Pulmonary artery endothelial cell (primary cell): ENCODE measurements at places on chromosomes 16 and 17. TPM values are rescaled to one million over a fixed set of nuclear protein-coding genes. Genes with fewer than 3 reads are reported as not detected.

Gene CHAD
- total RNA-seq, result not detected in 2 replicates

Gene ERN2
- total RNA-seq, result not detected in 2 replicates

Gene EPN3
- total RNA-seq, result 0.04 and 0.07 TPM in 2 replicates

Gene PKMYT1
- 4.6 and 8.2 TPM in 2 replicates for total RNA-seq

Gene LDHD
- 1.1 and 1.6 TPM in 2 replicates for total RNA-seq

Gene PDIA2
- 0.14 and 0.92 TPM in 2 replicates for total RNA-seq

Gene C16orf96
- not detected in 2 replicates for total RNA-seq

Gene SULT1A1
- total RNA-seq, result 13.1 and 17.3 TPM in 2 replicates

Gene ITGA2B
- total RNA-seq, result 0.13 and 0.39 TPM in 2 replicates

DNA sequence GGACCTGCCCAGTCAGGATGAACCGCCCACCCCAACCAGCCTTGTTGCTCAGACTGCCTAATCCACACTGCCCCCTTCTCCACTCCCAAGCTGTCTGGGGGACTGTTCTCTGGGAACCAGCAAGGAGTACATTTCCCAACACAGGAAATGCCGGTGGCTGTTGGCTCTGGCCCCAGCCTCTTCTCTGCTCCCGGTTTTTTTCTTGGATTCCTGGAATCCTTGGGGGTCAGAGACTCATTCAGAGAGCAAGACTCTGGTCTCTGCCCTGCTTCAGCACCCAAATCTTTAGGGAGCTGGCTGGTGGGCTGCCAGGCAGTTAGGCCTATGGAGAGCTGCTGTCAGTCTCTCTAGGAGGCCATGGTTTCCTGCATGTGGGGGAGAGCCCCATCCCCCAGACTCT, 10.8 kb upstream of the MTMR4 start:
- peak; percentile 64 for DNase-seq

GRCh38 chr16:82386761-82387160, 216.7 kb upstream of the MPHOSPH6 start:
- no peak for DNase-seq

DNA sequence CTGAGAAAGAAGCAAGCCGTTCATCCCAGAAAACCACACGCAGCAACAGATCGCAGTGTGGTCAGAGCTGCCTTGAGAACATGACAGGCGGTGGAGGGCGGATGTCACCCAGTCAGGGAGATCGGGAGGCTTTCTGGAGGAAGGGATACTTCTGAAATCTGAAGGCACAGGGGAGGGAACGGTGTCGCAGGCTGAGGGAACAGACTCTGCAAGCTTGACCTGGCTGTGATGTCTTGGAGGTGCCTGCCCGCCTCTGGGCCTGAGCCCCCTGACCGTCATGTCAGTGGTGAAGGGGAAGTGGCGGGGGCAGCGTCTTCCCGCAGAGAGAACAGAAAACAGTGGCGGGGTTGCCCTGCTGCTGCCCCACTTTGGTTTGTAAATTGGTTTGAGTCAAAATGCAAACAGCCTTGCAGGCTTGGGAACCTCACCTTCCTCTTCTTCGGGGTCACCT, 8.1 kb upstream of the ATP2A3 start:
- DNase-seq, result no peak

DNA sequence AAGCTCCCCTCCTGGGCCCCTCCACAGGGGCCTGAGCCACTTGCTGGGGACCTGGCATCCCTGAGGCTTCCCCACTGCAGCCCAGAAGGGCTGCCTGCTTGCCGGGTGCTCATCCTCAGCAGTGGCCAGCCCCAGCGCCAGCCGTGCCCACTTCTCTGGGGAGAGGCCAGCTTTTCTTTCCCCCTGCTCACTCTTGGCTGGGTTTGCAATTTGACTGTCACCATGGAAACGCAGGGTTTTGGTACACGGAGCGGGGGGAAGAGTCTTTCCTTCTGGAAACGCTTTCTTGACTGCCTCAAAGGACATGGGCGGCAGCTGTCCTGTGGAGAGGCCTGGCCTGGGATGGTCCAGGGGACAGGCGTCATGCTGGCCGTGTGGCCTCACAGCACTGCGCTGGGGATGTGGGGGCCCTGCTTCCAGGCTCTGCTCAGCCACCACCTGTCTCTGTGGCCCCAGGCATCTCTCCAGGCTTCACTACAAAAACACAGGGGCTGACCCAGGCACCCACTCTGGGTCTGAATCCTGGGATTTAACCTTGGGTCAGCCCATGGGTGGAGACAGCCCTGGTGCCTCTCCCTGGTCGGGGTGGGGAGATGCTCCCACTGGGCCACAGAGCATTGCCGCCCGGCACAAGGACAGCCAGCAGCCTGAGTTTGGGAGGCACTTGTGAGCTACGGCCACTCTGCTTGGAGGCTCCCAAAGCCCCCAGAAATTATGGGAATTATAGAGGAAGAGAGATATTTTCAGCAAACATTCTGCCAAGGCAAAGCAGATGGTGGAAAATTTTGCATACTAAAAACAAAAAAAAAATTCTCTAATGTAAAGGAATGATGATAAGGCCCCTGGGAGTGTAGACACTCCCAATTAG, 45.9 kb upstream of the DOC2B start:
- DNase-seq, result no peak

- DNase-seq, result no peak
Observed at GRCh38 chr17:41480136-41480535, 815 bp downstream of the KRT35 start.

DNA sequence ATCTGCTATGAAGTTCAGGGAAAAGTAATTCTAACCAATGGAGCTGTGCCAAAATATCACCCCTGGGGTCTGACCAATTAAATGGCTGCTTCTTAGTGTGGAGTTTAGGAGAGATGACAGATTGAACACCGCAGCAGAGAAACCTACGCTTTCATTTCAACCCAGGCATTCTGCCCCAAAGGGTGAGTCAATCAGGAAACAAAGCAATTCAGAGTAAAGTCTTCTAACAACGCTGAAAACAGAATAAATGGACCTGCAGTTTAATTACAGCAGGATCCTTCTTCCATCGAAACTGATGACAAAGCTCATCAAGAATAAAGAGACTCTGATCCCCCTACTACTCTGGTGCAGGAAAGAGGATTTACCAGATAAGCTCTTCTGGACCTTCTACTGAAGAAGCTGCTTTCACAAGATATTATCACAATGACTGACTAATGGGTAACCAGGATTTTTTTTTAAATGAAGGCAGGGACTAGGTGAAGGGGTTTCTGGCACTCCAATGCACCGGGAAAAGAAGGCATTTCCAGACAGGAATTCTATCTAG, 16.7 kb downstream of the RFFL start:
- DNase-seq, result no peak

GRCh38 chr17:66275651-66276050, 26.8 kb upstream of the PRKCA start:
- DNase-seq, result peak; percentile 92

- no peak for DNase-seq
Observed at GRCh38 chr17:3879591-3880417, 13.0 kb downstream of the CAMKK1 start.

GRCh38 chr17:45433159-45433535, 477 bp upstream of the ARHGAP27 start:
- DNase-seq, result no peak

- DNase-seq, result no peak
Observed at GRCh38 chr17:19388791-19389785, 2.1 kb upstream of the MFAP4 start.

- DNase-seq, result no peak
Observed at GRCh38 chr16:88936556-88937205, 40.3 kb downstream of the CBFA2T3 start.

DNA sequence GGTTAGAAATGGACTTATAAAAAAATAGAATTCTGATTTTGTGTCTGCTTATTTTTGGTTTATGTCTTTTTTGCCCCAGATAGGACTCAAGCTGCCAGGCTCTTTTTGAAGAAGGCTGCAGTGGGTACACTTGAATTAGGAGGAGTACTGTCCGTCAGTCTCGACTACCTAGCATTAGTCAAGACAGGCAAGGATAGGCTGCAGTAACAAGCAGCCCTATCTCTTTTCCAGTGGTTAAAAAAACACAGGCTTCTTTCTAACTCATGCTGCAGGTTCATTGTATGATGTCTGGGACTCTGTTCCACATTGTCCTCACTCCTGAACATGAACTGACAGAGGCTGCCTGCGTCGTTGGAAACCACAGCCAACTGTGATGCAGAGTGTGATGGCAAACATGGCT, 8.0 kb downstream of the C16orf46 start:
- DNase-seq, result no peak

DNA sequence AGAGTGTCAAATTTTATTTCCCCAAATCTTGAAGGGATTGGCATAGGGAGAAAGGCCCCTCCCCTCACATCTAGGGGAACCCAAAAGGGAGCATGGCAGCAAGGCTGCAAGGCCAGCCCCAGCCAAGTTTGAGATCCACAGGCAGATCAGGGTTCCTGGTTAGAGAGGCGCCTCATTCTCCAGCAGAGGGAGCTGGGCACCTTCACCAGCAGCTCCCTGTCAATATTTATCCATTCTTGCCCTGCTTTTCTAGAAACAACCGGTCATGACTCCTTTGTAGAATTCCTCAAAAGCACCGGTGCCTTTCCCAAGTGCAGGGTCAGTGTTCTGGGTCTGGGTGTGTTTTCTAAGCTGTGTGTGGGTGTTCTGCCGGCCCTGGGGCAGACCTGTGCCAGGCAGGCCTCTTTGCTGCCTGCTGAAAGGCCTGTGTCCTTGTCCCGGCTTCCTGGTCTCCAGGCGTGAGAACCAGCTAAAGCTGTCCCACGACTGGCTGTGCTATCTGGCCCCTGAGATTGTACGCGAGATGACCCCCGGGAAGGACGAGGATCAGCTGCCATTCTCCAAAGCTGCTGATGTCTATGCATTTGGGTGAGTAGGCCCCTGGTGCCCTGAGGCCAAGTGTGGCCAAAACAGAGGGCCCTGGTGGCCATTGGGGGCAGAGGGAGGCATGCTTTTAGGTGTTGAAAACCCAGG, 21.2 kb upstream of the LGALS9 start:
- no peak for DNase-seq

DNA sequence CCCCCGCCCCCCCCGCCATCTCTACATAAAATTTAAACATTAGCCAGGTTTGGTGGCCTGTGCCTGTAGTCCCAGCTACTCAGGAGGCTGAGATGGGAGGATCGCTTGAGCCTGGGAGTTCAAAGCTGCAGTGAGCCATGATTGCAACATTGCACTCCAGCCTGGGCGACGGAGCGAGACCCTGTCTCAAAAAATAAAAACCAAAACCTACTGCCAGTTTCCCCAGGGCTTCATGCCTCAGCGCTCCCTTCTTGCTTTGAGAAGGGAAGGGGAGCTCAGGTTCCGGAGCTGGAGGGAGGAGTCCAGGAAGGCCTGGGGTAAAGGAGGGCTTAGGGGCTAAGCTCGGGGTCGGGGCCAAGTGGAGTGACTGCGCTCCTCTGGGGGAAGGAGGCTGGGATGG, 20.5 kb downstream of the PLCD3 start:
- no peak for DNase-seq

DNA sequence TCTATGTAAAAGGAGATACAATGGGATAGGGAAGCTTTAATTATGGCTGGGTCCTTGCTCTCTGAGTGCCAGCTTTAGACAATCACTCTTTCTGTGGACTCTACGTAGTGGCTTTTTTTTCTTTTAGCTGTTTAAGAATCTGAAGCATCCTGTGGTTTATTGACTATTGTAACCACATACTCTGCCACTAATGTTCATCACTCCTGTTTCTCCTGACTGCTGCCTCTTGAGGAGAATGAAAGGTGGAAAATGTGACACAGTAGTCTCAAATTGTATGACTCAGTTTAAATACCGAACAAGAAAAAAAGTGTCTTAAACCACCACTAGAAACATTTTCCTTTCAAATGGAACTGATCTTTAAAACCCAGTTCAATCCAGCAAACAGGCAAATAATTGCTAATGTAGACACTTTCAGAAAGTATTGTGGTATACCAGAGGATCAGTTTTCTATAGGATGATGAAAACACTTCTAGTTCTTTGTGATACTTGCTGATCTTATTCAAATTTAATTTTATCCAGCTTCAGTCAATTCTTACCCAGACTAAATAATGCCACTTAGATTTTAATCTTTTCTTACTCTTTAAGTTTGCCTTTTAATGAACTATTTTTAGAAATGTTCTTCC, 302.7 kb upstream of the PMFBP1 start:
- DNase-seq, result no peak

- no peak for DNase-seq
Observed at GRCh38 chr16:57062329-57062728, 30.1 kb upstream of the CPNE2 start.

DNA sequence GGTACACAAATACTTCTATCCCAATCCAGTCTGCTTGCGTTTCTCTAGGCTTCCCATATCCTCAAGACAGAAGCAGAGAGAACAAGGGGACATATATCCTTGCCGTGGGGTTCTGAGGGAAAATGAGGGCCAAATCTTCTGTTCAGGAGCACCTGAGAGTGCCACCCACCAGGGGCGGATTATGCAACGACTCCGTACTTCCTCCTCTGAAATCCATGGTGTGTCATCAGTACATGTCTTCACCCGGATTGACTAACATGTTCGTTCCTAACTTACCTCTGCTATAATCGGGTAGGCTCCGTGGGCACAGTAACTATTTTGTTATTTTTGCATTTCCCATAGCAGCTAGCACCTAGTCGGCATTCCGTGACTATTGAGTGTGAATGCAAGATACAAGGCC, 7.8 kb upstream of the ZNF200 start:
- no peak for DNase-seq

DNA sequence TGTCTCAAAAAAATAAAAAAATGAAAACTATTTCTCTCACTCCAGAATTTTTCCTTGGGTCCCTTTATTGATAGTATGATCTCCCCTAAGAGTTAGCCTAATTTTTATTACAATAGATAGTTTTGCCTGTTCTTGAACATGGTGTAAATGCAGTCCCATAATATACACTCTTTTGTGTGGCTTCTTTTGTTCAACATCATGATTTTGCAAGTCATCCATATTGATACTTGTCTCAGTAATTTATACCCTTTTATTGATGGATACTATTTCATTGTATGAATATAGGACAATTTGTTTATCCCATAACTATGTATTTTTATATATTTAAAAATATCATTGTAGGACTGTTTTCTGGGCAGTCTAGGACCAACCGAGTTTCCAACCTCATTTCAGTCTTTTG, 207.0 kb downstream of the UTP18 start:
- no peak for DNase-seq
